ENCODE measurements at places on chromosomes 4 and X.
A peak's percentile ranks its signal among the peaks of the same experiment; 100 is the strongest.

GRCh38 chr4:142350871-142351270, 495.2 kb downstream of the INPP4B start:
- DNase-seq: no peak

DNA sequence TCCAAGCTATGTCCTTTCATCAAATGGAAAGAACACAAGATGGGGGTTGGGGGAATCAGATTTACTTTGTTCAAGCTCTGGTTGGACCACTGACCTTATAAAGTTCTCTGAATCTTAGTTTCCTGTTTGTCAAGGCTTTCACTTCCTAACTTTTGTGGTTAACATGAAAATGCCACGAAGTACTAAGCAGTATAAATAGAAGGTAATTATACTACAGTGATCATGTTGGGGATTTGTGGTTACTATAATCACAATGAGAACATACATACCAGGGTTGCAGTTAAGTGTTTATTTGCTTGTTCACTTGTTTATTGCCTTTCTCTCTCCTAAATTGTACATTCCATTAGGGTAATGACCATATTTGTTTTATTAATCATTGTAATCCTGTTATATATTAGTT, 53.2 kb downstream of the SPRY1 start:
- DNase-seq: no peak

DNA sequence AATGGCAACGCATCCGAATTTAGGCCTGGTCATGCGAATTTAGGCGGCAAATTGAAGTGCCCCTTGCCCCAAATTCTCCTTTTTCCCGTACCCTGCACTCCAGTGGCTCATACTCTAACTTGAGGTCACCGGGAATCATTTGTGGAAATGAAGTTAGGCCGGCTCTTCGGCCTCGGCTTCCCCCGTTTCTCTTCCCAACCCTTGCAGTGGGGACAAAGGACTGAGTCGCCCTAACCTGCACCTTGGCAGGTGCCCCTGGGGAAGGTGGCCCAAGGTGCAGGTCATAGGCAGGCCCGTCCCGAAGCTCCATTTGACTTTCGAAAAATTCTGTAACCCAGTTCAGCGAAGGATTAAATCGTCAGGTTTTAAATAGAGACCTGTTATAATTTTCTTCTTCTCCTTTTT, 811 bp downstream of the SRD5A3 start:
- DNase-seq: no peak

DNA sequence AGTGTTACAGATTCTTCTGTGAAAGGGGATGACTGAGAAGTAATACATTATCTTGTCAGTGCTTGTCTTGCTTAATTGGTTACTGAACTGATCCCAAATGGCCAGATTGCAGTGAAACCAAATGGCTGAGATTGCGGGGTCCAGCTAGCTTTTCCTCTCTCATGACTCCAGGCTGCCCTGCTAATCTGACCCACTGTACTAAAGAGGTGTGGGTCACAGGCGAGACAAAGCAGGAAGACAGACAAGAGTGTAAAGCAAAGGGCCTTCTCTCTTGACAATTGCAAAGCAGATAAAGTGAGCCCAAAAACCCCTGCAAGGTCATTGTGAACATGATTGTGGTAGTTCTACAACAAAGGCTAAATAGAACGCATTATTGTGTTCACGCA, 2.1 kb downstream of the TMEM150C start:
- no peak for DNase-seq

GRCh38 chr4:39157520-39157919, 24.8 kb upstream of the WDR19 start:
- no peak for DNase-seq

DNA sequence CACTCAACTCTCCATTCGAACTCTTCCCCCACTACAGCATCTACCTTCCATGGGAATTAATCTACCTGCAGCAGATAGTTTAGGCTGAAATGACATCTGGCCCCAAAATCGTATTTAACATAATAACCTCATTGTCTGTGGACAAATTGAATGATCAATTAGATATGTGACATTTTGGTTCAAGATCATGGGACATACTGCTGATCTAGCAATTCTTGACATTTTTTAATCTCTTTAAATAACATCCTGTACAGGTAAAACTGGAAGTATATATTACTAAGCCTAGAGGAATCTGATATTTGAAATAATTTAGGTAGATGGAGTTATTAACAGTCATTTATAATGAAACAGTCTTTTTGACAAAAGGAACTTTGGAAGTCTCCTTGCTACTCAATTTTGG, 702.5 kb downstream of the NLGN4X start:
- DNase-seq: no peak

- no peak for DNase-seq
These were observed 216.5 kb upstream of the DKK2 start for GRCh38 chr4:107252571-107252970.

- DNase-seq: no peak
These were observed 91.9 kb upstream of the SH3RF1 start for GRCh38 chr4:169362607-169363006.

DNA sequence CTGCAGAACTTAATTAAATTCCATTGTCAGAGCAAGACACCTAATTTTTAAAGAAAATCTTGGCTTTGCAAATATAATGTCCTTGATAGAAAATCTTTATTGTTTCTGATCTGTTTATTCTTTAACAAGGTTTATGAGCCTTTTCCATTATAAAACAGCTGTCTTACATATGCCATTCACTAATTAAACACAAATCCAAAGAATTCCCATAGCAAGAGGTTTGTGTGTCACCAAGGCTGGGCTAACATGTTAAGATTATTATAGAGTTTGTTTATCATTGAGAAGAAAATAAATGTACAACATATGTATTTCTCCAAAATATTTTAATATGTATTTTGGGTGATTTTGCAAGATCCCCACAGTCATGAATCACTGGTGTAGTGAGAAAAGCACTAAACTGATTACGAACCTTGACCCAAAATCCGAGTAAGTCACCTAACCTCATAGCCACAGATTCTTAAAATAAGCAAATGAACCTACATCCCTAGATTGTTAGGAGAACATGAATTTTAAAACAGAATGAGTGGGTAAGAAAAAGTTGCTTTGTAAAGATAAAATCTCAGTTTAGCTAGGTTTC, 694.8 kb upstream of the INTU start:
- no peak for DNase-seq

DNA sequence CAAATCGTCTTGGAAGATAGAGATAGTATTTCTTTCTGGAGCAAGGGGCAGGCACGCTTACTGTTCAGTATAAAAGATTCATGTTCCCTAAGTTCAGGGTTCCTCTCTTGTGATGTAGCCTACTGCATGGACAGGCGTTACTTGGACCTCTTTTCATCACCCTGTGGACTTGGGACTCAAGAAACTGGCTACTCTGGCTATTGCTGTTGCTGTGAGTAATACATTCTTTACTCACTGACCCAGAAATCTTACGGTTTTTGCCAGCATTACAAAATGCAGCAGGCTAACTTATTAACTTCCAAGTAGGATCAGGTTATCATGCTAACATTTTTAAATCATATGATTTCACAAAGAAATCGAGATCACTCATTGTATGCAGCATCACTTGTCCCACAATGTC, 12.8 kb upstream of the GUCY1B1 start:
- no peak for DNase-seq

- no peak for DNase-seq
These were observed 41.9 kb downstream of the WDR1 start for GRCh38 chr4:10074767-10075105.

GRCh38 chr4:1206299-1207156, 34.1 kb upstream of the SPON2 start:
- DNase-seq: peak; percentile 0

GRCh38 chrX:118990512-118991227, 16.3 kb downstream of the LONRF3 start:
- no peak for DNase-seq

DNA sequence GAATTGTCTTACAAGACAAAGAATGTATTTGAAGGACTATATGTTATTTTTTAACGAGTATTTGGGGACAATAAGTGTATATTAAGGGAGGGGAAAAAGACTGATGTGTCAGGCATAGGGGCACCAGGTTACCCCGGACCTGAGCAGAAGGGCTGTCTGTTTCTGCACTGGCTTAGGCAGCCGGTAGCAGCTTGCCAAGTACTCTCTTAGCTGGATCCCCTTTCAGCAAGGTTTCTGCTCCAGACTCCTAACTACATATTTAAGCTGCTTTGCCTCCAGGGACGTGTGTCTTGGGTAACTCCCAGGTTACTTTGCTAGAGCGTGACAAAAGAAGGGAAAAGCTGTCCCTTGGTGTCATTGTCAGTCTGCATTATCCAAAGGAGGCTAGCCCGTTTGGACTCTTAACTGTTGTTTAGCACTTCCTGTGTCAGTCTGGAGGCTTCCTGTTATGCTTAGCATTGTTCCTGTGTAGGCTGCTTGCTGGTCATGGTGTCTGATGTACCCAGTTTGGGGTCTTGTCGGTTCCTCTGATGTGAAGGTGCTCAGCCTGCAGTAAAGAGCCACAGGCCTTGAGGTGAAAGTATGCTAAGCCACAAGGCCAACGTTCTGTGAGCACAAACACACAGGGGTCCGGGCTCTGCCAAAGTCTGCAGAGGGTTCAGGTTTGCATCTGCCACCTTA, 11.6 kb downstream of the CXCR3 start:
- DNase-seq: no peak

DNA sequence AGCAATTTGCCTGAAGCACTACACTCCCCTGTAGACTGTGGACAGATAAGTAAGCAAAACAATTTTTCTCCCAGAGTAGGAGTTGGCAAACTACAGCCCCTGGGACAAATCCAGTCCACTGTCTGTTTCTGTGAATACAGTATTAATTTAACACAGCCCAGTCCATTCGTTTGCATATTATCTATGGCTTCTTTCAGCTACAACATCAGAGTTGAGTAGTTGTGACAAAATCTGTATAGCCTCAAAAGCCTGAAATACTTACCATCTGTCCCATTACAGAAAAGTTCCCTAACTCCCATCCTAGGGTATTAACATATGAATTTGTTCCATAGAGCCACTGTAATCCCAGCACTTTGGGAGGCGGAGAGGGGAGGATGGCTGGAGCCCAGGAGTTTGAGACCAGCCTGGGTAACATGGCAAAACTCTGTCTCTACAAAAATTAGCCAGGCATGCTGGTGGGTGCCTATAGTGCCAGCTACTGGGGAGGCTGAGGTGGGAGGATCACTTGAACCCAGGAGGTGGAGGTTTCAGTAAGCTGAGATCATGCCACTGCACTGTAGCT, 53.0 kb downstream of the AMELX start:
- DNase-seq: no peak

DNA sequence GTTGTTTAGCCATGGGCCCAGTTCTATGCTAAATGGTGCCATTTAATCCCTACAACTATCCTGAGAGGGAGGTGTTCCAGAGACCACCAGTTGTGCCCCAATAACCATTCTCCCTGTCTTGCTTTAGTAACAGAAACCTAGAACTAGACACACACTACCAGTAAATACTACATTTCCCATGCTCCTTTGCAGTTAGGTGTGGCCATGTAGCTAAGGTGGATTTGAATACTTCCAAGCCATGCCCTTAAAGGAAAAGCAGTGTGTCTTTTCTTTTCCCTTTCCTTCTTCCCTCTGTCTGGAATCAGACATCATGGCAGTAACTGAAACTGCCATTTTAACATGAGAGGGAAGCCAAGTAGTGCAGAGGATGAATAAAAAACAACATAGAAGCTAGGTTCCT, 90.9 kb upstream of the TMEM33 start:
- no peak for DNase-seq

GRCh38 chrX:16785247-16786138, 773 bp upstream of the TXLNG start:
- no peak for DNase-seq

- no peak for DNase-seq
These were observed 18.2 kb downstream of the PTTG2 start for GRCh38 chr4:37978248-37978924.
